ENCODE measurements at places on chromosomes 16 and 17.

GRCh38 chr17:56739376-56739775 lies 94.3 kb downstream of the C17orf67 start:
- no peak for ATAC-seq

DNA sequence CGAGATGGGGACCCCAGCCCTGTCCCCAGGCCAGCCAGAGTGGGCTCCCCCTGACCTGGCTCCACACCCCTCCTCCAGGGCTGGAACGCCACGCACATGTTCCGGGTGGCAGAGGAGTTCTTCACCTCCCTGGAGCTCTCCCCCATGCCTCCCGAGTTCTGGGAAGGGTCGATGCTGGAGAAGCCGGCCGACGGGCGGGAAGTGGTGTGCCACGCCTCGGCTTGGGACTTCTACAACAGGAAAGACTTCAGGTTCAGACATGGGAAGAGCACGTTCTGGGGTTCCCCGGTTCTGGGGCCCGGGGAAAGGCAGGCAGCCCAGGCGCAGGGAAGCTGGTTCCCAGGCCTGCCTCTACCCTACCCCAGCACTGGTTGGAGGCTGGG lies 4.6 kb downstream of the ACE start:
- ATAC-seq = no peak

- ATAC-seq = no peak
Measured at GRCh38 chr16:17205279-17206211, 265.2 kb downstream of the XYLT1 start.

- ATAC-seq = peak; percentile 83
Measured at GRCh38 chr17:42221886-42222745, 27.8 kb upstream of the GHDC start.

GRCh38 chr16:57774705-57775285 lies 27.5 kb downstream of the KIFC3 start:
- ATAC-seq = no peak

- peak; percentile 36 for ATAC-seq
Measured at GRCh38 chr16:85659805-85660511, 28.8 kb downstream of the GINS2 start.

DNA sequence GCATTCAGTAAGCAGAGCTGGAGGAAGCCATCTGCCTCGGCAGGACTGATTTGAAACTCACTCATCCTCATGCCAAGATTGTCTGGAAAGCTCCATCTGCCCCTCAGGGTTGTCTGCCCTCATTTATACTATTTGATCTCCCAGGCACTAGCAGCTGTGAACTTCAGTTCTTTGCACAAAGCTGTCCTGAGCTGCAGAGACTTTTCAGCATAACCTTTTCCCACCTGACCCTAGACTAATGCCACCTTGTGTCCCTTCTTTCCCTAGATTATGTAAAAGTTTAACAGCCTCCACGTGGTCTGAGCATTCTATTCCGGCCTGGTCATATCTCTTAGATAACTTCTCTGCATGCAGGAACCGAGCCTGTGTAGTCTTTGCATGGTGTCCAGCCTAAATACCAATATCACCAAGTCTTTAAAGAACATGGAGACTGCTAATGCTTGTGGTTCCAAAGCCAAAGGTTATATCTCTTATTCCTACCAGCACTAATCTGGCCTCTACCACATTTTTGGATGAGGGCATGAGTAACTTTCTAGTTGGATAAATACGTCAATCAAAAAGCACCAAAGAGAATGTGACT lies 29.1 kb downstream of the STAT5A start:
- no peak for ATAC-seq

DNA sequence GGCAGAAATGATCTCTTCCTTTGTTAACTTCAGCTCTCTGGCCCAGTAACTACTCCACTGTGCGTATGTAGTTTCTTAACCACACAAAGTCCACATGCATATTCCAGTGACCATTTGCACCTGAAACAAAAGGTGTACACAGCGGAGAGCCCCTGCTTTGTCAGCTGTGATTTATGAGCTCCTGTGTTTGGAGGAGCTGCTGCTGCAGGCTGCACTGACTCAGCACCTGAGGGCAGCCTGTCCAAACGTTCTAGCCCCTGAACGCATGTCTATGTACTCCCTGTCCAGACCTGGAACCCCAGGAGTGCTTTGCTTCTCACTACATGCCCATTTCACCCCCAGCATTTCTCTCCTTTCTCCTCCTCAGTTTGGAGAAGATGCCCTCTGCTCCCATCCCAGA lies 216.1 kb downstream of the ABCC12 start:
- no peak for ATAC-seq

Data from activated CD4-positive, CD25-positive, alpha-beta regulatory T cell treated with anti-CD3 and anti-CD28 coated beads, Interleukin-2, amount 50 U/mL, for 24 hours (primary cell).